Left kidney (tissue), 8 donors: ENCODE measurements at places on chromosomes 6 and 20.

DNA sequence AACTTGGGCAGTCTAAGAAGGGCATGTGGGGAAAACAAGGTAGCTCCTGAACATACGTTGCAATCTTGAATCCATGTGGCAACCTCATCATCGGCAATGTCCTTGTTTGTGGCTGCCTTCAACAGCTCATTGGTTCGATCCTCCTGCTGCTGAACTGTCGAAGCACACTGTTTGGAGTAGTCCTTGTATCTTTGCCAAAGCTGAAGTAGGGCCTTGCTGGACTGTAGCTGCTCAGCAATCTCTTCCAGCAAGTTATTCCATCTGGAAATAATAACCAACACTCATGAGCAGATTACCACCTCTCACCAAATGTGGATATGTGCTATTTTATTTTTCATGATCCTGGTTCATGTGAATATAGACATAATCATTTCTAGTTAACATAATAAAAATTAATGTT is 413.3 kb downstream of the ESR1 start:
- DNase-seq = no peak

- DNase-seq = no peak
Observed at GRCh38 chr6:170190046-170190445, 100.8 kb downstream of the DLL1 start.

- DNase-seq = peak; percentile 13
Observed at GRCh38 chr6:37242429-37243052, 15.0 kb upstream of the TBC1D22B start.

GRCh38 chr6:105433723-105434122 is 30.8 kb upstream of the PREP start:
- no peak for DNase-seq

DNA sequence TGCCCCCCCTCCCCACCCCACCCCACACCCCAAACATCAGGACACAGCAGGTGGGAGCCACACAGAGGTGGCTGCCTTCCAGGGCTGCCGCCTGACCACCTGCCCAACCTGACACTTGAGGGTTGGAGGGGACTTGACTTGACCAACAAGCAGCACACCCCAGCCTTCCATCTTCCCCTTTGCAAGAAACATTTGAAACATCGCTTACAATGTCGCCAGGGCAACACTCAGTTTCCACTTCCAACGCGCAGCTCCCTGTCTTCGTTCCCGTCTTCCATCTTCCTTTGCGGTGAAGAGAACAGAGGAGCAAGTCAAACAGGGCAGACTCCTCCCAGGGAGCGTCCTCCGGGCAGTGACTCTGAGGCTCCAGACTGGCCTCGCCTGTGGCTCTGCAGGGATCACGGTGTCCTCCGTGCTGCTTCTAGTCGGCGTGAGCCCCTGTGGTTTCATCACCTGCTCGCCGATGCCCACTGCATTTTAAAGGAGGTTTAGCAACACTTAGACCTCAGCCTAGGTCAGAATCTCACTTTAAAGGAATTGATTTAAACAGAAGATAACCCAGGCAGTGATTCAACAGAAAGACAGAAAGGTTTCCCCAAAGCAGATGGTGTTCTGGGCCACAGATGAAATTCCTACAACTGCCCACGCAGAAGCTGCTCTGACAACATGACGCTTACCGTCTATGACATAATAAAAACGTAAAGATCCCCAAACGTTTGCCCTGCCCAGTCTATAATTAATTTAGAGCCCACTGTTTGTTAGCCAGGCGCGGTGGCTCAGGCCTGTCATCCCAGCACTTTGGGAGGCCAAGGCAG is 130.8 kb downstream of the TAF4 start:
- no peak for DNase-seq

- no peak for DNase-seq
Observed at GRCh38 chr6:117138920-117139319, 126.4 kb upstream of the VGLL2 start.

- DNase-seq = no peak
Observed at GRCh38 chr6:148495029-148495428, 152.4 kb downstream of the SASH1 start.

- peak; percentile 2 for DNase-seq
Observed at GRCh38 chr6:86511962-86512361, 425.4 kb upstream of the HTR1E start.

GRCh38 chr6:4482461-4482860 is 293.7 kb upstream of the CDYL start:
- DNase-seq = no peak

DNA sequence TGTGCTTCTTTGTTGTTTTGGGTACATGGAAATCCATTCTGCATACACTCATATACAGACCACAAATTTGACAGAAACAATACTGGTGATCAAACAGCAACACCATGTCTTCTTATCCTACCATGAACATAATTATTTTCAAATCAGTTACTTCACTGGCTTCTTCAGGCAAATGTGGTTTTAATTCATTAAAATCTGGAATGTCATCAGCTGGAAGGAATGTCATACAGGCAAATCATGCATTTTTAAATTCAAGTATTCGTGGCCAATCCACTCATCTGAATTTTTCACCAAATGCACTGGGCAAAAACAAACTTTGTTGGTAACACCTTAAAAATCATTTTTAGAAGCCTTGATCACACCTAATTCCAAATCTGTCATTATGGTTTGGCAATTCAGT is 59.3 kb downstream of the KIF6 start:
- no peak for DNase-seq
